ENCODE measurements at places on chromosomes 7 and 10.

- no peak for DNase-seq
These were observed 22.4 kb downstream of the USP6NL start for GRCh38 chr10:11588873-11589574.

GRCh38 chr10:930625-931325 lies 730 bp downstream of the LARP4B start:
- DNase-seq: peak; percentile 83

DNA sequence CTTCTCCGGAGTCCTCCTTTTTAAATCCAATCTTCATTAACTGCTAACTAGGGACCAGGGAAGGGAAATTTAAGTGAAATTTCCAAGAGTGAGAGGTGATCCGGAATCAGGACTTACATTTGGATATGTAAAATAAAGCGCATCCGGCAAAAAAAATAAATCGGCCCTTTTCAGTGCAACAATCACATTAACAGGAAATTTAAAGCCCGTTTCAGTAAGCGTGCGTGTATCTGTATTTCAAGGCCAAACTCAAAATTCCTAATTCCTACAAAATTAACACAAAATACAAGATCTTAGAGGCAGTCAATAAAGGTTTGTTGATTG lies 771 bp downstream of the DNAJC9 start:
- DNase-seq: no peak

- no peak for DNase-seq
These were observed 182.9 kb downstream of the PFKFB3 start for GRCh38 chr10:6385665-6386064.

GRCh38 chr7:150734254-150734653 lies 3.0 kb upstream of the GIMAP5 start:
- no peak for DNase-seq

DNA sequence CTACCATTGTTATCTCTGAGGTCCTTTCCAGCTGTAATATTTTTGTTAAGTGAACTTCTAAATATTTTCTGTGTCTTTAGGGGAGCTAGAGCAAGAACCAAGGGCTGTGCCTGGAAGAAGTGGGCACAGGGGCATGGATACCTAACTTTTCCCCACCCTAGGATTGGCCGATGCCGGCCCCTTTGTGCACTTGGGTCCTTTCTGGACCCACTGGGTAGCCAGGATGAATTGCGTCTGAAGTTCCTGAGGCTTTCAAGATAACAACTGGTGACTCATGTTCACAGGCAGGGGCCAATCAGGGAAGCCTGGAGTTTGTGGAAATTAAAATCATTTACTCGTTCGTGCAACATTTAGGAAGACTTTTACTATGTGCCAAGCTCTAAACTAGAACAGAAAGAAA lies 758 bp downstream of the DPCD start:
- DNase-seq: peak; percentile 64

DNA sequence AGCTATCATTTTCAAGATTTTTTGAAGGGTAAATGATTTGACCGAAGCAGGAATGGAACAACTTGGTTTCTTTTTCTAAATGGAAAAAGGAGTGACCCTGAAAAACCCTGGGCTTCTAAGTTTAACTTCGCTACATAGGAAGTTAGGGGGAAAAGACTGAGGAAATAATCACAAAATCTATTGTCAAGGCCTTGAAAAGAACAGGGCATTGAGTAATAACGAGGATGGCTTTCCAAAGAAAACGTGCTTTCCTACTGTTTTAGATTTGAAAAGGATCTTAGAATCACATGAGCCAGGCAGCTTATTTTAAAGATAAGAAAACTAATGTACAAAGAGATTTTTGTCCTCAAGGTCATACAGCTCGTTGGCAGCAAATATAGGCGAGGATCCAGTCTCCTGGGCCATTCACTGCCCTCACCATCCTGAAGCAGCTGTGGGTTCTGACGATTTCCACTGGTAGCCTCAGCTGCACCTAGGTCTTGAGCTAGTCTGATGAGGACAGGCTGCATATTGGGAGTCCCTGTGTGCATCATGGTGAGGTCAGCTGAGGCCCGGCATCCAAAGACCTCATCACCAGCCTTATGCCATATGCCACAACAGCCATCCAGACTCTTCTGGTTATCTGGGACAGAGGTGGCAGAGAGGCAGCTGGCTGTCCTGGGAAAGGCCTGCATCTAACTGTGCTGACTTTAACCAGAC lies 384.7 kb upstream of the NRP1 start:
- no peak for DNase-seq

- no peak for DNase-seq
These were observed 80.2 kb downstream of the RBM20 start for GRCh38 chr10:110724116-110724921.

GRCh38 chr7:146053492-146053891 lies 63.1 kb upstream of the CNTNAP2 start:
- DNase-seq: no peak

DNA sequence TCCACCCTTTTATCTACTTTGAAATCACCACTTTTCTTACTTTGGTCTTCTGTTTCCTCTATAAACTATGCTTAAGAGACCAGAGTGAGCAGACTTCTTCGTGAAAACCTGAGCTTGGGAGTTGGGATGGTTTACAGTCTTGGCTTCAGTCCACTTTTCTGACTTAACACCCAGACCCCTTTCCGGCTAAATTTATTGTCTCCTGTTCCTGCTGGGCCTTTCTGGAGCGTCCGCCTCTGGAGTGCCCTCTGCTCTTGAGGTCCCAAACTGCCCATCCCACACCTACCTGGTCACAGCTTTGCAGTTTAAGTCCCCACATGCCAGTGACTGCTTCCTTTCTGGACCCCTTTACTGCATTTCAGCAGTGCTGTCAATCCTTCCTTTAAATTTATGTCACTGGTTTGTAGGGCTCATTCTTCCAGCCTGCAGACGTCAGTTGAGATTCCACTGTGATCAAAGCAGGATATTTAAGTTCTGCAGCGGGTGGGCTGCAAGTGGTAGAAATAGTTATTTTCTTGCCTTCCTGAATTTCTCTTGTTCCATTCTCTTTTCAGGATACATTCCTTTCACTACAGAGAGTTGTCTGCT lies 80.3 kb downstream of the KAT6B start:
- DNase-seq: no peak

- no peak for DNase-seq
These were observed 41.0 kb downstream of the STRA8 start for GRCh38 chr7:135274495-135275268.

DNA sequence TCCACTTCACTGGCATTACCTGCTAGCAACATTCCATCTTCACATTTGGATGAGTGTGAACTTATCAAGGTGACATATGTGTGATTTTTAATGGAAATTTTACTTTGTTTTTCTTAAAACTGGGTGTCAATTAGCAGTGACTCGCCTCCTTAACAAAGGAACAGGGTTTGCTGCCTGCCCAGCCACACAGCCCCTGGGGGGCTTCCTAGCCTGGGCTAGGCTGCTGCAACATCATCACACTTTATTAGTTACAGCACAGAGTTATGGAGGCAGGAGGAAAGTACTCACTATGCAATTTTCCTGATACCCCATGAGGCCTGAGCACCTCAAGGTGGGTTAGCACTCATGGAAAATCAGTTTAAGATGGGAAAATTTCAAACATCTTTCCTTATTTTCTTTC lies 861.3 kb downstream of the NRG3 start:
- DNase-seq: no peak

- peak; percentile 91 for DNase-seq
These were observed 83.3 kb upstream of the DNAJC1 start for GRCh38 chr10:22086730-22087401.

DNA sequence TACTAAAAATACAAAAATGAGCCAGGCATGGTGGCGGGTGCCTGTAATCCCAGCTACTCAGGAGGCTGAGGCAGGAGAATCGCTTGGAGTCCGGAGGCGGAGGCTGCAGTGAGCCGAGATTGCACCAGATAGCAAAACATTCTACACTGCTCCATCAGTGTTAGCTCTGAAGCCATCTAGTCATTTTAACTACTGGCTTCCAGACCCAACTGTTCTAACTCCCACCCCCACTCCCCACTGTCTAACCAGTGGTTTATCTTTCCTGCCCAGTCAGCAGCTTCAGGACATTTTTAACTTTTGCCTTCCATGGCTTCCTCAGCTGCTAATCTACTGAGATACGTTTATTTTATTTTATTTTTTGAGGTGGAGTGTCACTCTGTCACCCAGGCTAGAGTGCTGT lies 6.2 kb upstream of the FRAT1 start:
- DNase-seq: no peak
